ENCODE measurements at places on chromosomes 5 and 9.

DNA sequence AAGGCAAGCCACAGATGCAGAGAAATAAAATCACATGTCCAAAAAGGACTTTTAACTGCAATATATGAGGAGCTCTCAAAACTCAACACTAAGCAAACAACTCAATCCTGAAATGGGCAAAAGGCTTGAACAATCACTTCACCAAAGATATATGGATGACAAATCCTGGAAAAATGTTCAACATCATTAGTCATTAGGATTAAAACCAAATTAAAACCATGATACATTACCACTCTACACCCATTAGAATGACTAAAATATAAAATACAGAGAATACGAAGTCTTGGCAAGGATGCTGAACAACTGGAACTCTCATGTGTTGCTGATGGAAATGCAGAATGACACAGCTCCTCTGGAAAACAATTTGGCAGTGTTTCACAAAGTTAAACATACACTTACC, 277.4 kb downstream of the TLE1 start:
- DNase-seq, result no peak

- no peak for DNase-seq
Observed at GRCh38 chr9:108478431-108479332, 377.1 kb downstream of the ACTL7B start.

DNA sequence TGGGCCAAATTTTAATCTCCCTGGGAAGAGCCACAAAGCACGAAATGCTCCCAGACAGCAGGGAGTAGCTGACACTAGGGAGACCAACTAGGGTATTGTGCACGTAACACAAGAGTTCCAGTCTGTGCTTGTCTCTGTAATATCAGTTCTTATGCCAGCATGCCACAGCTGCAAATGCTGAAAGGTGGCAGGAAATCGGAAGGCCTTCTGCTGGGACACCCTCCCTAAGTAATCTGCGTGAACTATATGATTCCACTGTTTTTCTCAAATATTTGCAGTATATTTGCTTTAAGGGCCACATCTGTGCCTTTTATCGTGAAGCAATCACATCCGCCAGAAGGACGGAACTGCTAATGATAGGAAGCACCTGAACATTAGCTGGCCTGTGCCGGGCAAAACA, 12.6 kb downstream of the VLDLR start:
- DNase-seq, result no peak

DNA sequence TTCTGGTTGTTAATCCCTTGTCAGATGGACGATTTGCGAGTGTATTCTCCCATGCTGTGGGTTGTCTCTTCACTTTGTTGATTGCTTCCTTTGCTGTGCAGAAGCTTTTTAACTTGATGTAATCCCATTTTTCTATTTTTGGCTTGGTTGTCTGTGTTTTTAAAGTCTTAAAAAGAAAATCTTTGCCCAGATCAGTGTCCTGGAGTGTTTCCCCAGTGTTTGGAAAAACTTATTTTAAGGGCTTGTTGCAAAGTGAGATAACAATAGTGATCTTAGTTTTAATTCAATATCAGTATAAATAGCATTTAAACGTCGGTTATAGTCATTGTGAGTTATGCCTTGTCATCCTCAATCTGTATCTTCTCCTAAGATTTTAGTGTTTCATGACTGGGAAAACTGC, 329.5 kb downstream of the CCDC171 start:
- DNase-seq, result no peak

DNA sequence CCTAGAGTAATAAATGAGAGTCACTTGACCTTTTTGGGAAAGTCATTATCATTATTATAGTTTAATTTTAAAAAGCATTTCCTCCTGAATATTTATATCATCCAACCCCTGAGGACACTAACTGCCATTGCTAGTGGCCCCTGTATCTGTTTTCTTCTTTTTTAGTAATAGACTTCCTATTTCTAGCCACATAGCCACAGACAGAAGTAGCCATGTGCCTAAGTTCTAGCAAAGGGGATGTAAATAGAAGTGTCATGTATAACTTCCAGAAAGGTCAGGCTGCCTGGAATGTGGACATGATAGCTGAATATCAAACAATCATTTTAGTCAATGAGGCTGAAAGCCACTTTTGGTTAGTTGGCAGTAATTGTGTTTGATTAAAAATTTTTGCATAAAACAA, 37.5 kb upstream of the IQGAP2 start:
- DNase-seq, result no peak

DNA sequence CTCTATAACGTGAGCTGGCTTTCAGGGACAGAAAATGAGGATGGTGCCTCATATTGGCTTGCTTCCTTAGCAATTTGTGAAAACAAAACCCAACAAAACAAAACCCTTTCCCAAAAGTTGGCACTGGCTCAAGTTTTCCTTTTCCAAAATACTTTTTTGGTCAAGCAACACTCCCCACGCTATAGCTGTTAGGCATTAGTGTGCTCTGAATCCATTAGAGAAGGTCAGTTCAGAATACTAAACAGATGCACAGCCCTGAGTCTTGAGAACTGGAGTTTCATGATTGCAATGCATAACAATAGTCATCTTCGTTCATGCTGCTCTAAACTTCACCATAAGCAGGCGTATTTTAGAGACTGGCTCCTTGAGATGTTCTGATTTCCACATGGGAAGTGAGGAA, 172.0 kb upstream of the KLF9 start:
- DNase-seq, result no peak

- DNase-seq, result no peak
Observed at GRCh38 chr9:126852086-126852688, 8.3 kb upstream of the ZBTB34 start.

- no peak for DNase-seq
Observed at GRCh38 chr5:66859526-66859925, 263.3 kb downstream of the MAST4 start.

- no peak for DNase-seq
Observed at GRCh38 chr9:117927354-117927753, 223.2 kb downstream of the TLR4 start.

DNA sequence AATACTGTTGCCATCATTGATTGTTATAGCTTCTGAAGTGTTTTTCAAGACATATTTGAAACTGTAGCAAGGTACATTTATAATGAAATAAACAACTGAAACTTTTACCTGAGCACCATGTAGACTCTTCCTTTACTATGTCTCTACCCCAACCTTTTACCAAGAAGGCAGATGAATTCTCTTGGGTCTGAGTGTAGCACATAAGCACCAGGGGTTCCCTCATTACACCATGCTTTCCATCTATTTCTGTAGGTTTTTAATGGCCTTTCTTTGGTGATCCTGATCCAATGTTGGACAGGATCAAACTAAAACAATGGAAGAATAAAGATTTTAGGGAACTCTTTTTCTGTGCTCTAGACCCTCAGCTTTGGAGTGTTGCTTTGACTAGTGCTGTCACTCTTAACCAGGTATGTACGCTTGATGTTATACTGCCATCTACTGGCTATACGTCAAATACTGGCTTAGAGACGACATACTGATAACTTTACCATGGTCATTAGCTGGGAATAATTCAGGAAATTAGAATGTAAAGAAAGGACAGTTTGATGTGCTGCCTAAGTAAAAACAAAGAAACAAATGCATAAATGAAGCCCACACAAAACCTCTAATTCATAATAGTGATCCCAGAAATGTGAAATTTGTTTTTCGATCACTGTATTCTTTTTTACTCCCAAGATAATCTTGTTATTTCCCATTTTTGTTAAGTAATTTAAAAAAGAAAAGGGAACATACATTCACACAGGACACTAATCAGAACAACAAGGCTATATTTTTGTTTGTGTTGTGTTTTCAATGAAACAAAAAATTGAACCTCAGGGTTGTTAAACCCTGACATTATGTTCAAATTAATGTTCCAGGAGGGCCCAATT, 30.7 kb downstream of the IFNW1 start:
- DNase-seq, result peak; percentile 70

DNA sequence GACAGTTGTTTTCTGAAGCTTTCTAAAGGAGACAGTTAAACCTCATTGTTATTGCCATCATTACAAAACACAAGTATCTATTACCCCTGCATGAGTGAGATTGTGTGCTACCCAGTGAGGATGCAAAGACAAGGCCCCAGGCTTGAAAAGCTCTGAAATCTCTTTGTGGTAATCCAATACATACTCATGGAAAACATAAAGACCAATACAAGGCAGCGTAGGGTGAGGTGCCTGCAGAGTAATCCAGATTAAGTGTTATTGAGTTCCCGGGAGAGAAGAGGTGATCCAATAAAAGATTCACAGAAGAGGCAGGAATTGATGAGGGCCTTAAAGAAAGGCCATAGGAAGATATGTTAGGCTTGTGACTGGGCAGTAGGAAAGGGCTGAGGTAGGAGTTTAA, 150.1 kb downstream of the MEF2C start:
- DNase-seq, result no peak

GRCh38 chr5:52013523-52013922, 630.3 kb downstream of the ISL1 start:
- DNase-seq, result peak; percentile 79

GRCh38 chr5:179241175-179241574, 104.1 kb downstream of the ADAMTS2 start:
- no peak for DNase-seq

DNA sequence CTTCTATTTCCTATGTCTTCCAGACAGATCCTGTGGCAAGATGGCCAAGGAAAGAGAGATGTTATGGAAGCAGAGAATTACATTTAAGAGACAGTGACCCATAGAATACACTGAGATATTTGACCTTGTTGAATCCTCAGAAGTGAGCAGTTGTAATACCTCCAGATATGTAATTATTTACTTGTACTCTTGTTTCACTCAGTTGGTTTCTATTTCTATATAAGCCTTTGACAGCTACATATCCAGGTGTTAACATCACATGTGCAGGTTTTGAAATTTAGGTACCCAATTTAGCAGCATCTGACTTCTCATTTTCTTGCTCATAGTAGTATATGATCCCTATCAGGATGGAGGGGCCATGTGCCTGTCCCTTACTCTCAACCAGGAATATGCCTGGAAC, 269.5 kb downstream of the CD180 start:
- DNase-seq, result no peak

DNA sequence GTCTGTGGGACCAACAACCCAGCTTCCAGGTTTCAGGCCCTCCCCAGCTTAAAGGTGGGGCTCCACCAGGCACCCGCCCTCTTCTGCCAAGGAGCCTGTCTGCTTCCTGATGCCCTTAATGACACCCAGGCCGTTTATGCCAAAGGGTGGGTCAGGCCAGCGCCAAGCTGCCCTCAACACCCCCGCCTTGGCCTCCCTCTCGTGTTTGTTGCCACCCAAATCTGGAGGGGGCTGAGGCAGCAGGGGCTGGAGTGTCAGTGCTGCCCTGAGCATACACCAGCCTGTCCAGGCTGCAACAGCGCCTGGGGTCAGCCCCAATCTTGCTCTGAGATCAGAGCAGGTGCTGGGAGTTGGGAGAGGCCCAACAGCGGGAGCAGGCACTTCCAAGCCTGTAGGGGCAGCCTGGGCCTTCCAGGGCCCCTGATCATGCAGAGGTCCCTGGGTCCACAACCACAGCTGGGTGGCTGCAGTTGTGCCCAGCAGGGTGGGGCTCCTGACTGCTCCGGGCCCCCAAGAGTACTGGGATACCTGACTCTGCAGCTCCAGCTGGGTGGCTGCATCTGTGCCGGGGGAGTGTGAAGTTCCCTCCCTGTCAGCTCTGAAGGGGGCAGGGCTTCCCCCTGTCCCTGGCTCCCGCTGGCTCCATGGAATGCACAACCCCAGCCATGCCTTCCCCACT, 34.5 kb upstream of the TYRP1 start:
- no peak for DNase-seq

DNA sequence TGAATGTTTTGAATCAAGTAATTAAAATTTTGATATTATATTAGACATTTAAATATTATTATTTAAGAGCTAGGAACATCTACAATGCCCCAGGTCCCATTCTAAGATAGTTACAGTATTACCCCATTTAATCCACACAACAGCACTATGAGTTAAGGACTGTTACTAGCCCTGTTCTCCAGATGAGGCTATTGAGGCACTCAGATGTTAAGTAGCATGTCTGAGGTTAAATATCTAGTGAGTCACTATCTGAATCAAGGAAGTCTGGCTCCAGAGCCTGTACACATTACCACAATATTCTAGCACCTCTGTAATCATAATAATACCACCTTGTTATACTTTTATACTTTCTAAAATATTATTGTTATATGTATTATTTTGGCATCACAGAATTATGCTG, 304.6 kb downstream of the PDE4D start:
- peak; percentile 4 for DNase-seq

DNA sequence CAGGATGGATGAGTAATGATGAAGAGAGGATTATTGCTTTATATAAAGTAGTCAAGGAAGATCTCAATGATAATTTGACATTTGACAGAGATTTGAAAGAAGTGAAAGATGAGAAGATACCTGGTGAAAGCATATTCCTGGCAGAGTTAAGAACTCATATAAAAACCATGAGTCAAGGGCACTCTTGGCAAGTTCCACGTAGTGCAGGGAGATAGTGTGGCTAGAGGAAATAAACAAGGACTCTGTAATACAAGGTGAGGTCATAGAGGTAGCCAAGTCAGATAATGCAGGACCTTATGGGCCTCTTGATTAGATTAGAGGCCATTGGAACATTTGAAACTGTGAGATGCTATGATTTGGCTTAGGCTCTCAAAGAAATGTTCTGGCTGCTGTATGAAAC, 72.3 kb downstream of the HCN1 start:
- DNase-seq, result no peak

- DNase-seq, result no peak
Observed at GRCh38 chr9:653421-653820, 188.1 kb upstream of the DMRT1 start.

DNA sequence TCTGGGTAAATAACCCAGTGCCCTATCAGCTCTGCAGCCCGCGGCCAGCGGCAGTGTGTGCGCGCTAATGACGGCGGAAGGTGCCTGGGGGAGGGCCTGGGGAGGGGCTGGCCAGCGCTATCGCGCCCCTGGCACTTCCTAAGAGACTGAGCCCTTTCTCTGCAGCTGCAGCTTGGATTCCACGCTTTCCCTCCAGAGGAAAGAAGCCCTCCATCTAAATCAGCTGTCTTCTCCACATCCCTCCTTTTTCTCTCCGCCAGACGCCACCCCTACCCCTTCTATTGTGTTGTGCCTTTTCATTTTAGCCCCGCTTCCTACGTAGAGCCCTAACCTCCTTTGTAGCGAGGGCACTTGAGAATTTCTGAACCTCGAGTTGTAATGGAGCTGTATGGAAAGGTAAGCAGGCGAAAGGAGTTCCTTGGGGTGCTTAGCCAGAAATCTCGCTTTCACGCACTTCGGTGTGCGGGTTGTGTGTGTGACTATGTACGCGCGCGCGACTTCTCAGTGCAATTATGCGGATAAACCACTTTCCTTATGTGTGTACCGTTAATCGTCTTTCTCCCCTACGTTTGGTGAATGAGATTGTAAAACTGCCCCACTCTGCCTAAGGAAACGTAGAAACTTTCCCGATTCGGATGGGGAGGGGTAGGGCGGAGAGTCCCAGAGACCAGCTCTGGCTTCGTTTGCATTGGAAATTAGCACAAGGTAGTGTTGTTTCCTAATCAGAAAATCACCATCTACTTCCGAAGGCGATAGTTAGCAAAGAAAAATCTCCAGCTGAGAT, 664 bp upstream of the RAB3C start:
- DNase-seq, result no peak

DNA sequence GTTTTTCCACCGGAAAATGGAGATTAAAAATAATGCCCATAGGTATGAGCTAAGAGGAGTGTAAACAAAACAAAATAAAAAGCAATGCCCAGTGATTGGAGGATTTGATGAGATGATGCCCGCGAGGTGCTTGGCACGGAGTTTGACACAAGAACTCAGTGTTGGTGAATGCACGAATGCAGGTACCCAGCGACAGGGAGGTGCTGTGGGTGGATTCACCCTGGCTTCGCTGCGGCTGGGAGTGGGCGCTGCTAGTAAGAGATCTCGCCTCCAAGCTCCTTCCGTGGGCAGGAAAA, 526 bp upstream of the STXBP1 start:
- no peak for DNase-seq

GRCh38 chr5:139474890-139475791, 4.3 kb downstream of the SMIM33 start:
- DNase-seq, result peak; percentile 2
